ENCODE measurements at places on chromosomes 2 and 18.

- DNase-seq = no peak
Measured at GRCh38 chr2:113180131-113180946, 6.6 kb downstream of the PSD4 start.

DNA sequence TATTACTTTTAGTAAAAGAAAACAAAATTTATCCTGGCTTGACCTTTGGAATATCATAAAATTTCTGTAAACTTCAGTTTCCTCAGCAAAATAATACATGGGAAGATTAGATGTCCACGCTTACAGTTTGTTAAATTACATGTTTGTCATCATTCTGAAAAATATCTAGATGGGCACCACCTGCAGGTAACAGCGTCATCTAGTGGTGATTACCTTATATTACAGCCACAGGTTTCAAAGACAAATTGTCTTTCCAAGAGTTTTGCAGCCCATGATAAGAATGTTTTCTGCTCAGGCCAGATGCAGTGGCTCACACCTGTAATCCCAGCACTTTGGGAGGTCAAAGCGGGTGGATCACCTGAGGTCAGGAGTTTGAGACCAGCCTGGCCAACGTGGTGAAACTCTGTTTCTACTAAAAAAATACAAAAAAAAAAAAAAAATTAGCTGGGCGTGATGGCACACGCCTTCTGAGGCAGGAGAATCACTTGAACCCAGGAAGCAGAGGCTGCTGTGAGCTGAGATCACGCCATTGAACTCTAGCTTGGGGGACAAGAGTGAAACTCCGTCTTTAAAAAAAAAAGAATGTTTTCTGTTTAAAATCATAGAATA is 96.3 kb upstream of the RASGRP3 start:
- no peak for DNase-seq

DNA sequence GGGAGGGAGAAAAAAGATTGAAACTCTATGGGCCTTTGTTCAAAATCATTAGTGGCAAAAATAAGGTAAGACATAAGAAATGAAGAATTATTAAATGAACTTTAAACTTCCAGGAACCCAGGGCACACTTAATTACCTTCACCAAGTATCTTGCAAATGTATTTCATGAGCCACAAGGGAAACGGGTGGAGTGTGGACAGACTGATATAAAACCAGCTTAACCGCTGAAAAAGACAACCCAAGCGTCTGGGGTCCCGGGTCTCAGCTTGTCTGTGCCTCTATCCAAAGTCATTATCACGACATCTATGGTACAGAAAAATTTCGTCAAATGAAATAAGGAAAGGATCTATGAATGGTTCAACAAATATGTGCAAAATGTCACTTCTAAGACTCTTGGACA is 13.9 kb upstream of the MBOAT2 start:
- DNase-seq = no peak

DNA sequence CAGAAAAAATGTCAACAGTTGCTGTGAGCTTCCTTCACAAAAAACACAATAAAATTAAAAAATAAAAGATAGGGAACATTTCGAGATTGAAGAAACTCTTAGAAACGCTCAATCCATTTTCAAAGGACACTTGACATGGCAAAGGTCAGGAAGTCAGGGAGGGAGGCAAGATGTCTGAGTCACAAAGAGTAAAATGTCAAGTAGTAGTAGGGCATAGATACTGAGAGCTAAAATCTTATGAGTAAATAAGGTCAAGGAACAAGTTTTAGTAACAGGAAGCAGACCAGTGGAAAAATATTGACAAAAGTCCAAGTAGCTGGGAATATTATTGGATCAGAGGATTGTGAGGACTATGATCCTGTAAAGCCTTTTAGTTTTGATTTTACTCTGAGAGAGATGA is 495.6 kb downstream of the TMX3 start:
- peak; percentile 3 for DNase-seq

DNA sequence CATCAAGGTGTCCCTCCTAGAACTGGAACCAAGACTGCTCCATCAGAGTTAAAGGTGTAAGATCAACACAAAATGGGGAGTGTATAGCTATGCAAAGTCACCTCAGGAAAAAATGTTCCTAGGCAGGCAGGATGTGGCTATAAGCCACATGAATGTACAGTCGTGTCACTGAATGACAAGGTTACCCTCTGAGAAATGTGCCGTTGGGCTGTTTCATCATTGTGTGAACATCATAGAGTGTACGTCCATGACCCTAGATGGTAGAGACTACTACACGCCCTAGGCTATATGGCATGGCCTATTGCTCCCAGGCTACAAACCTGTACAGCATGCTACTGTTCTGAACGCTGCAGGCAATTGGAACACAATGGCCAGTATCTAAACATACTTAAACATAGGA is 24.5 kb downstream of the TYMS start:
- no peak for DNase-seq

- DNase-seq = no peak
Measured at GRCh38 chr18:42798606-42799170, 316.8 kb downstream of the RIT2 start.

GRCh38 chr2:74858281-74858680 is 24.4 kb downstream of the HK2 start:
- DNase-seq = no peak

DNA sequence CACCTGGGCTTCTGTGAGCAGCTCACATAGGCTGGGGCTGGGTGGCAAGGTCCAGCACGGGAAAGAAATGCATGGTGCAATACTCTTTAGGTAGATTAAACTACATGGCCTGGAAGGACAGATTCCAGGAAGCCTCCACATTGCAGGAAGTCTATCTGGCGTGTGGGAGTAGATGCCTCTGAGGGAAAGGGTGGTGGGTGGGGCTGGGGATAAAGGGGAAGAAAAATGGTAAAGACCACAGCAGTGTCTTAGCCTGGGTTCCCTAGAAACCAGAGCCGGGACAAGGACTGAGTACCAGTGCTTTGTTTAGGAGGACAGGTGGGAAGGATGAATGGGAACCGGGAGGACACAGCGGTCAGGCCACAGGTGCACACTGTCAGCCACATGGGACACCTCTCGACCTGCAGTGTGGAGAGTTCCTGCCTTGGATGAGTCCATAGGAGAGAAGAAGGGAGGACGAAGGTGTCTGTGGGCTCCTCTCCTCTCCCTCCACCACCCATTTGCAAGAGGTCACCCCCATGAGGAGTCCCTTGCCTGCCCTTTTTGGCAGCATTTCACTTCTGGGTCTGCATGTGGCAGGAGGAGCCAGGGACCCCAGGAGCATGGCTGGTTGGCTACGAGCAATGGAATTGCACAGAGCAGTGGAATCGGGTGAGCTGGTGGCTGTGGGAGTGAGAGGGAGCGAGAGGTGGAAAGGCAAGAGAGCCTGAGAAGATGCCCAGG is 91.5 kb upstream of the HS6ST1 start:
- no peak for DNase-seq

DNA sequence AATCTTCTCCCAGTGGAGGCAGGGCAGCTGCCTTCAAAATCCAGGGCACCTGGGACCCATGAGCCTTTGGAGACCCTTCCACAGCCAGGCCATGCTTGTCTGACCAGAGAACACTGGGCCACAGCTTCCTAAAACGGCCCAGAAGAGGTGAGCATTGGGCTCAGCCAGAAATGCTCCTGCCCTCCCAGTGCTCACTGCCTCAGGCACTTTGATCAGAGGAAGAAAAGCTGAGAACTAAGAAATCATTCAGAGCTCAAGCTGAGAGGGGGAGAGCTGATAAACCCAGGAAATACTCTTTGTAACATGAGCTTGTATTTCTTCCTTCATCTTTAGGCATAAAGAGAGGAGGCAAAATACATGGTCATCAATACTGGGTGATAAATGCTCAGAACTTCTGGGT is 365.5 kb upstream of the KLHL29 start:
- no peak for DNase-seq

- DNase-seq = peak; percentile 65
Measured at GRCh38 chr2:237304763-237305514, 109.0 kb downstream of the COL6A3 start.

- DNase-seq = no peak
Measured at GRCh38 chr2:145108361-145108778, 588.5 kb upstream of the ZEB2 start.

DNA sequence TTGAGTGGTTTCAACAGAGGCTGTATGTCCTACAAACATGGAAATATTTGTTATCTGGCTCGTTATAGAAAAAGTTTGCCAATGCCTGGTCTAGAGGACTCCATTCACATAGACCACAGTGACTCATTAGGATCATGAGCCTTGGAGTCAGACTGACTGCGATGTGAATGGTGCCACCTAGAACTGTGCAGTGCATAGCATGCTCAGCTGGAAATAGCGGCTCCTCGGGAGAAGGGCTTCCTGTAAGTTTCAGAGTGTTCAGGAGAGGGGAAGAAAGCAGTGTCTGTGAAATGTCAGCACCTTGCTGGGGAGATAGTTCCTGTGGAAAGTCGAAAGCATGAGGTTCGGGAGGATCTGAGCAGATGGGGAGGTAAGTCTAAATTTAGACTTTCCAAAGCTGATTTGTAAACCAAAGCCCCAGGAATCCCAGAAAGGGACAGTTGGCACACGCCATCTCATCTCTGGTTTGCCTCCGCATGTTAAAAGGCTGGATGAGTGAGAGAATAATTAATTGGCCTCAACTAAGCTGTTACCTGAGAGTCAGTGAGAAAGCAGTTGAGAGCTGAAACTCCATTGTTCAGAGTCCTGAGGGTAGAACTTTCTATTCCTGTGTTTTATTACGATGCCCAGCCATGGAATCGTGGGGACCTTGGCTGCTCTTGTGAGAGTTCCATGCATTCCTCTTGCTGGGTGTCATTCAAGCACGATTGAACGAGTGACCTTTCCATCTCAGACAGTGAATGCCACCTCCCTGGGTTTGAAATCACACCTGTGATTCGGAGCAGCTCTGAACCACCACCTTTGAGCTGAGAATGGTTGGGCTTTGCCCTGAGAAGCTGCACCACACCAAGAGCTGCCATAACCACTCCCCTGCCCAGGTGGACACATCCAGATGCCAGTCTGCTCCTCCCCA is 99.5 kb downstream of the MAPK4 start:
- peak; percentile 29 for DNase-seq

DNA sequence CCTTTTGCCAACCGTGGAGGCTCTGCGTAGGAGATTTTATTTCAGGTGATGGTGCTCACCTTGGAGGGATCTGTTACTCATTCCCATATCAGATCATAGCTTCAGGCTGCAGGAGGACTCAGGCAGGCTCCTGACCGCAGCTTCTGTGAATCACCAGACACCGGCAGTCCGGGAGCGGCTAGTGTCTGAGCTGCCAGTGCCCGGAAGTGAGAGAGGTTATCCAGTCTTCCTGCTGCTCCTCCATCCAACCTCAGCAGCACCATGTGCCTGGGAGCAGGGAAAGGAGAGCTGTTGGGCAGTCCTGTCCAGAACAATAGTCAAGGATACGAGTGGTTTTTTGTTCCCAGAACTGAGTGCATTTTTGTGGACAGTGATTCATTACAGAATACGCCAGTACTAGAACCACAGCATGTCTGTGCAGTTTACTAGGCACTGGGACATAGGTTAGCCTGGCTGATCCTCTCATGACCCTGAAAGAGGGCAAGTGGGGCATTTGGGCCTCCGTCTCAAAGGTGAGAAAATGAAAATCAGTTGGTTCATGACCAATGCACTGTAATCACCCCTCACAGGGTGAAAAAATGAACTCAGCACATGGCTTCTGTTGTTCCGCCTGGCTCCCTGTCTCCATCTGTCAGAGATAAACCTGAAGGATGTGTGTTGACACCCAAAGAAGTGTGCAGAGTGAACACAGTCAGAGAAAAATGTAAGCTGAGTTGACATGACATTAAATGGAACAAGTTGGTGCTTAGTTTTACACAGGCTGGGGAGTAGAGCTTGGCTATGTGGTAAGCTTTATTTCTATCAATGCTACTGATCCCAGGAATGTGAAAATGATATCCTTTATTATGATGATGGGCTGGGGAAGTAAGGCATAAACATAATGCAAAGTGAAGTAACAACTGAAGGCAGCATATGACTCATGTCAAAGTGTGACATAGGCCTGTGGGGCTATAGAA is 12.2 kb downstream of the FHOD3 start:
- peak; percentile 99 for DNase-seq

GRCh38 chr2:174762464-174762863 is 1.8 kb downstream of the CHRNA1 start:
- no peak for DNase-seq

DNA sequence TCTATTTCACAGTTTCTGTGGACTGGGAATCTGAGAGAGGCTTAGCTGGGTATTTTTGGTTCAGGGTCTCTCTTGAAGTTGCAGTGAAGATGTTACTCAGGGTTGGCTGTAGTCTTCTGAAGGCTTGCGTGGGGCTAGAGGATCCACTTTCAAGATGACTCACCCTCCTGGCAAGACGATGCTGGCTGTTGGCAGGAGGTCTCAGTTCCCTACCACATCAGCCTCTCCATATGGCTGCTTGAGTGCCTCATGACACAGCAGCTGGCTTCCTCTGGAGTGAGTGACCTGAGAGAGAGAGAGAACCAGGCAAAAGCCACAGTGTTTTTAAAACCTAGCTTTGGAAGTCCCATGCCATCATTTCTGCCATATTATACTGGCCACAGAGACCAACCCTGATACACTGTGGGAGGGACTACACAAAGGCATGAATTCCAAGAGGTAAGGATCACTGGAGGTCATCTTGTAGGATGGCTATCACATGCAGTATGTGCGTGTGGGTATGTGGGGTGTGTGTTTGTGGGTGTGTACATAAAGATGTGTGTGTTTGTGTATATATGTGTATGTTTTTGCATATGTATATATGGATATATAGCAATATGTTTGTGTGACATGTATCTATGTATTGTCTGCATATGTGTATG is 25.1 kb downstream of the DNPEP start:
- DNase-seq = peak; percentile 95

- peak; percentile 28 for DNase-seq
Measured at GRCh38 chr2:62884514-62884913, 166.1 kb upstream of the OTX1 start.
